ENCODE measurements at places on chromosomes 6 and 20. TPM values are rescaled to one million over a fixed set of nuclear protein-coding genes. Genes with fewer than 3 reads are reported as not detected.

Gene RAD21L1
- not detected for total RNA-seq

Gene EPHA7
- total RNA-seq = 0.18 TPM

Gene TRIM26
- 28.1 TPM for total RNA-seq

Gene COL19A1
- not detected for total RNA-seq

Gene SLC17A4
- total RNA-seq = not detected

Gene C20orf96
- 10.4 TPM for total RNA-seq

Gene TFAP2D
- total RNA-seq = not detected

Gene GABRR2
- not detected for total RNA-seq

Gene OR2H2
- total RNA-seq = not detected

Gene CYP24A1
- total RNA-seq = 193 TPM

Gene AK9
- total RNA-seq = 1.1 TPM

Gene TBXT
- not detected for total RNA-seq

Gene SDC4
- total RNA-seq = 148 TPM

Gene EEF1A2
- 140 TPM for total RNA-seq

Gene KIF25
- total RNA-seq = 0.05 TPM

Gene OPN5
- not detected for total RNA-seq

Gene ZNF334
- not detected for total RNA-seq

Gene SNAP25
- 18.9 TPM for total RNA-seq

Gene FKBP1A
- total RNA-seq = 461 TPM

Gene BCAS1
- 0.37 TPM for total RNA-seq
